ENCODE measurements at places on chromosomes 12 and 14.

DNA sequence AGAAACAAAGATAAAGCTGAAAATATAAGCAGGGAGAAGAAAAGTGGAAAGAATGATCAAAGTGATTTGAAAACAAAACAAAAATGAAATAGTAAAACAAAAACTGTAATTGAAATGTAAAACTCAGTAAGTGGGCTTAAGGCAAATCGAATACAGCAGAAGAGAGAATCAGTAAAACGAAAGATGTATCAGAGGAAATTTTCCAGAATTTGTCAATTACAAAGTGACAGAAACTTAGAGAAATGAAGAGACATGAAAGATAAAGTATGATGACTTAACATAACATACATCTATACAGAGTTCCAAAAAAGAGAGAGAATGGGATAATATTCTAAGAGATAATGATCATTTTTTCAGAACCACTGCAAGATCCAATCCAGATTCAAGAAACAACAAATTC lies 10.5 kb downstream of the ZFC3H1 start:
- DNase-seq, result no peak

DNA sequence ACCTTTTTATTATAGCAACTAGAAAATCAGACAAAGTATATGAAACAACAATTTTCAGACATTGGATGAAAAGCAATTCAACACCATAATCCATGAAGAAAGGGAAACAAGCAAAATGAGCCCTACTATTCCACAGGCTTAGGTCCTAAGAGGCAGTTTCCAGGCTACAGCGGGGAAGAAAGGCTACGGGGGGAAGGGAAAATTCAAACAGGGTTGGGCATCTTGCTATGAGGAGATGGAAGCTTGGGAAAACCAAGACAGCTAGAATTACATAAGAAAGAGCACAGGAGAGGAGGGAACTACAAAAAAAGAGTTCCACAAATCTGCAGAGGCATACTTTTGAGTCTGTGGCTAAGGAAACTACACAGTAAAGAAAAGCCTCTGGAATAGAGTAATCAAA lies 356.0 kb upstream of the CLEC14A start:
- DNase-seq, result no peak

DNA sequence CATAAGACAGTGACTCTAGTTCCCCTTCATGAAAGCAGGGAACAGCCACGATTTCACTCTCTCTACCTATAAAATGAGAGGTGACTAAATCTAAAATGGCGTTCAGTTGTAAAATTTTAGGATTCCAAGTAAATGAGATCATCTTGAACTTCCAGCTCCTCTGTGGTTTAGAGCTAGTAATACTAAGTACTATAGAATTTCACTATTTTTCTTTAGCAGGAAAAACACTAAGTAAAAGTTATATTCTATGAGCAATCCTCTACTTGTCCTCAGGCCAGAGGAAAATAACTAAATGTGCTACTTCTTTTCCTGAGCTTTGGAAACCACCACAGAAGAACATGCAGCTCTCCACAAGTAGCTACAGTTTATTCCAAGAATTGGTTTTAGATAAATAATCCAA lies 55.6 kb downstream of the NIN start:
- DNase-seq, result no peak

GRCh38 chr12:107533218-107533617 lies 152.4 kb upstream of the PWP1 start:
- no peak for DNase-seq

DNA sequence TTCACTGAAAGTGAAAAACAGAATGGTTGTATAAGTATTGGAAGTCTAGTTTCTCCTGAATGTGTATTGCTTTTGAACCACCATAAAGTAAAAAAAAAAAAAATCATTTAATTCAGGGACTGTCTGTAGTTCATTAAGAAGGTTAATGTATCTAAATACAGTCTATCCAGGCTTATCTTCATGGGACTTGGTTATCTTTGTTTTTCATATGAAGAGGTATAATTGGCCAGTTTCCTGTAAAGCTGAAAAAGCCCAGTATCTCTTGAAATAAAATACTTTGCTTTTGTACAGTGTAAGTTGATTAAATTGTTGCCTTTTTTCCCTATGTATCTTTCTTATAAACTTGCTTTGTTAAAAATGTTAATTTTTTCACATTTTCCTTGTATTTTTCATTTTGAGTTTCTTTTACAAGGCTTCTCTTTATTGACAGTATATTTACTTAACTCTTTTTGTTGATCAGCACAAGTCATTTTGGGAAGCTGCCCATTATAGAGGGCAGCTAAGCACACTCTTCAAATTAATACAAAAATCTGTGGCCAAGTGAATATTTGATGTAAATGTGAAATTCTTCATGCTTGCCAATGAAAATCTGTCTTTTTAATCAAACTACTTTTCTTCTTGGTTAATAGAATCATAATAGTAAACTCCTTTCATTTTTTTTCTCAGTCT lies 156.0 kb downstream of the TMTC3 start:
- no peak for DNase-seq

DNA sequence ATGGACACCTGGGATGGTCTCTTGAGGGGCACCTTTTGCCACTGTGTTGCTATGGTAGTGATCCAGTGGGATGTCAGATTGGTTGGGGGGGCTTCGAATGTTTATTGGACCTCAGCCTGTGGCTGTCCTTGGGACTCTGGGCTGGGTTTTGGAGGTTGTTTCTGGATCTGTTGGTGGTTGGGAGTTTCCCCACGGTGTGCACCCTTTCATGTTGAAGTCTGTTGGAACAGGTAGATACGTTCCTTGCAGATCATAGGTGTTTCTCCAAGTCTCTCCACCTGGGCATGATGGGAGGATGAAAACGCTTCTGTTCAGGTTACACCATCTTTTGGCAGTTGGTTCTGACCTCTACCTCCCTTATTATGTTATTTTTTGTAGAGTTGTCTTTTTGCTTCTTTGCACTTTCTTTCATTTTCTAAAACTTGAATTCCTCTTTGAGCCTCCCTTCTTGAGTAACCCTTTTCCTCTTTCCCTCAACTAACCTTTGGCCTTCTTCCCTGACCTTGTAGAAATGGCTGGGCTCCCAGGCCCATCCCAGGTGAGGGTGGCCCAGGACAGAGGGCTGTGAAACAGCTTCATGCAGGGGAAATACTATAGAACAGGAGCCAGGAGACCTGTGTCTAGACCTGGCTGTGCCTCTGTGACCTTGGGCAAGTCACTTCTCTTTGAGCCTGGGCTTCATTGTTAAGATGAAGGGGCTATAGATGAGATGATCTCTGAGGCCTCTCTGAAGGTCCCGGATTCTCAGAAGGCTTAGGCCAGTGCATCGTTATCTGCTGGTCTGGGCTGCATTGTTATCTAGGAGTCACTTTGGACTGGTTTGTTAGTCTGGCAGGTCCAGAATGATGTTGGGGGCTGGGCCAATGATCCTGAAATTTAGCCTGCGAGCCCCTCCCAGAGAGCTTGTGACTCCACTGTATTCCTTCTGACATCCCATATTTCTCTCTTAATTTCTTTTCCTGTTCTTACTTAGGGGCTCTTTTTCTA lies 2.0 kb downstream of the ATN1 start:
- no peak for DNase-seq

- no peak for DNase-seq
Observed at GRCh38 chr14:23895053-23895419, 58.5 kb upstream of the DHRS4 start.

DNA sequence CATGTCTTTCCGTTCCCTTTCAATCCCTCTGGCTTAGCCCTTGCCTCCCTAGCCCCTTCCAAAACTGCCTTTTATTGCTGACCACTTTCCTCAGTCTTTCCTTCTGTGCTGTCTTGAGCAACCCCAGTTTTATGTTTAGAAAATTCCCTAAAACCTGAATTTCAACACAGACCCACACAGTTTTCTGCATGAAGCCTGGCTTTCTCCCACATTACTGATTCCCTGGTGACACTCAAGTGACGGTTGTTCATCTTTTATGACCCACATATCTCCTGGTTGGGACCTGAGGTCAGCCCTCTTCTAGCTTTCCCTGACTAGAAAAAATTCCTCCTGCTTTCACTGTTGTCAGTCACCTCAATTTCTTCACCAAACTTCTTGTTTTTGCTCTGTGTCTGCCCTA lies 21.0 kb downstream of the FGD4 start:
- no peak for DNase-seq

- DNase-seq, result no peak
Observed at GRCh38 chr14:95483309-95484165, 32.9 kb downstream of the SYNE3 start.

DNA sequence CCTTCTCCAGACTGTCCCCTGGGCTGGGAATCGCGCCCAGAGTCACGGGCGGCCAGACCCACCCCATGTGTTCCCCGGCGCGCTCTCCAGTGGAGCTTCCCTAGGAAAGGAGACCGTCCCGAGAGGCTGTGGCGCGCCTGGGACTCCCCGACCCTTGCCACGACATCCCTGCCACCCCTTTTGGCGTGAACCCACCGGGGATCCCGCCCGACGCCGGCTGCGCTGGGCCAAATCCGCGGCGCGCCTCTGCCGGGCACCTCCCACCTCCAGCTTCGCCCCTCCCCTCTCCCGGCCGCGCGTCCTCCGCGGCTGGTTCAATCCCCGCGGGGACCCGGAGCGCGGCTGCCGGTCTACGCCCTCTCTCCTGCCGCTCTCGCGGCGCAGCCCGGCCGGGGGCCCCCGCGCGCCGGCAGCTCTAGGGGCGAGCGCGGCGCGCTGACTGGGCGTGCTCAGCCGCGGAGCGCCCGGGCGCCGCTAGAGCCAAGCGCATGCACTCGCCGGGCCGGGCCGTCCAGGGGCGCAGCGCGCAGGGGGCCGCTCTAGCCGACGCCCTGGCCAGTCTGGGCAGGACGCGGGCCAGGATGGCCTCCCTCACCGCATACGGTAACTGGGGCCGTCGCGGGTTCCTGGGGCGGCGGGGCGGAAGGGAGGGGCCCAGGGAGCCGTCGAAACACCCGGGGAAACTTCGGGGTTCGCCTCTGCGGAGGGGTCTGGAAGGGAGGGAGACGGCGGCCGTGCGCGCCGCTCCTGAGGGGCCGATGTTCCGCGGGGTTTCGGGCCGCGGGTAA lies 77.4 kb upstream of the ANO4 start:
- no peak for DNase-seq

GRCh38 chr12:92039046-92039445 lies 106.6 kb downstream of the BTG1 start:
- DNase-seq, result no peak

- no peak for DNase-seq
Observed at GRCh38 chr14:104666981-104667380, 22.4 kb upstream of the INF2 start.

DNA sequence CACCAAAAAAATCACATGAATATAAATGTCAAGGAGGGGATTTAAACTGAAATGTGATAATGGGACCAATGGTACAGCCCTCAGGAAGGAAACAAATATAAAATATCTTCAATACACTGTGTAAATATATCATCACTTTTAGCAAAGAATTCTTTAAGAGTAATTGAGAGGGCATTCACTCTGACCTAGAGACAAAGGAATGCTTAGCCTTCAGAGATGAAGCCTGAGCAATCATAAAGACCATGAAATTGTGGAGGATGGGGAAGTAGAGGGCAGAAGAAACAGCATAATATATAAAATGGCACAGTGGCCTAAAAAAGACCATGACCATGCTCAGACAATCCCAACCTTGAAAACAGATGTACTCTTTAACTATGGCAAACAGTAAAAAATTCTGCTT lies 20.4 kb downstream of the YAF2 start:
- no peak for DNase-seq

DNA sequence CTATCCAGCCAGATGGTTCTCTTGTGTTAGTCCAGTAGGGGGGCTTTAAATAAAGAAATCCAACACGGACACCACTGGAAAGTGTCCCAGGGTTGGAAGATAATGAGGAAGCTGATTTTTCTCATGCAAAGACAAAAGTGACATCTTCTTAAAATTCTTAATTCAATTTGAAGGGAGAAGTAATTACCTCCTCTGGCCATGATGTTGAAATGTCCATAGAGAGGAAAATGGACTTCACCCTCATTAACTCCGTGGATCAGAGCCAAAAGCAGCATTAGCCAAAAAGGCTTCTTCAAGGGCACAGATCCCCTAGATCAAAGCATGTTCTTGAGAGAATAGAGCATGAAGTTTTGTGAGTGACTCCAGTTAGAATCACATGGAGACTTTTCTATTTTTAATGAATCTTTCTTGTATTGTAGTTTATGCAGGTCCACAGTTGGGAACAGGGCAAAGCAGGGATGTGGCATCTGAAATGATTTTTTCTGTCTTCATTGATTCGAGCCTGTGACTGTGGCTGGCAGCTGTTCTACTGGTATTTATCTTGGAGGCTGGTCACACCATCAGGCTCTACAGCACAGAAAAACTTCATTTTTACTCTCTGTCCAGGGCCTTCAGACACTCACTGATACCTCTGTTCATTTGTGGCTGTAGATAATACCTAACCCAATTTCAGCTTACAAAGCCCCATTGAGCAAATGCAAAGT lies 1002.5 kb downstream of the AACS start:
- DNase-seq, result no peak

DNA sequence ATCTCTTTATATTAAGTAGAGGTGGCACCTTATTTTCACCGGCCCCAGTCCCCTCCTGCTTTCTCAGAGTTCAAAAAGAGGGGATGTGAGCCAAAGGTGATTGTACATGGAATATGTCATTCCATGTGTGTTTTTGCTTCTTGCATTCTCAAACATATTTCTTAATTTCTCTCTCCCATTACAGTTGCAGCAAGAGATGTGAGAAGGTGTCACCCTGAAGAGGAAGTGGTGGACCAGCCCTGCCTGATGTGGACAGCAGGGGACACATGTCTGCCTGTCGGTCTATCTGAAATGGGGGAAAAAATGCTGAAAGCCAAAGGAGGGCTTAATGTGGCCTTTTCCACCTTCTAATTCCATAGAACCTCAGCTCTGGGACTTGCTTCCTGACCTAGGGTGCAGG lies 1.9 kb upstream of the FOXN3 start:
- DNase-seq, result no peak

DNA sequence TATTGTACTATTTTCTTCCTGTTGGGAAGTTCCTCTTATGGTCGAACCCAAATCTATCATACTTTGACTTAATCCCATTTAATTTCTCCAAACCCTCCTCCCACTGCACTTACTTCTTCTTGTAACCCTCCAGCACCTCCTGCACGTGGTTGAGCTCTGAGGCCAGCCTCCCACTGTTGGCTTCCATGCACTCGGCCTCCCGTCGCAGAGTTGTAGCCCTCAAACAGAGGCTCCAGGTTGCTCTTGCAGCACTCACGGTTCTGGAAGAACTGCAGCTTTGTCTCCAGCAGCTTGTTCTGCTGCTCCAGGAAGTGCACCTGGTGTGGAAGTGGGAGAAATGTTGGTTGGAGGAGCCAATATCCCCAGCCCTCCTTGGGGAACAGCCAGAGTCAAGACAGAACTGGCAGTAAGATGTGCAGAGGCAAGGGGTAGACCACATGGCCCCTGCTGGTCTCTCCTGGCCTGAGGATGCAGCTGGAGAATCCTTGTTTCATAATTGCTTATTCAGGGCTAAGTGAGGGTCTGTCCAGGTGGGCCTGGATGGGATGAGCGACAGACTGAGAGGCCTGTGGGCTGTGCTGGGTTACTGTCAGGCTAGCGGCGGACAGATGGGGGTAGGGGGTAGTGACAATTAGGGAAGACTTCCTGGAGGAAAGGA lies 18.4 kb upstream of the KRT86 start:
- DNase-seq, result no peak

GRCh38 chr12:108779998-108780688 lies 48.8 kb upstream of the CORO1C start:
- no peak for DNase-seq

Measured in stimulated activated CD4-positive, alpha-beta T cell treated with anti-CD3 and anti-CD28 coated beads, Interleukin-4, amount 100 ng/mL, for 4 hours (primary cell).